ENCODE measurements at places on chromosomes 12 and 14.

DNA sequence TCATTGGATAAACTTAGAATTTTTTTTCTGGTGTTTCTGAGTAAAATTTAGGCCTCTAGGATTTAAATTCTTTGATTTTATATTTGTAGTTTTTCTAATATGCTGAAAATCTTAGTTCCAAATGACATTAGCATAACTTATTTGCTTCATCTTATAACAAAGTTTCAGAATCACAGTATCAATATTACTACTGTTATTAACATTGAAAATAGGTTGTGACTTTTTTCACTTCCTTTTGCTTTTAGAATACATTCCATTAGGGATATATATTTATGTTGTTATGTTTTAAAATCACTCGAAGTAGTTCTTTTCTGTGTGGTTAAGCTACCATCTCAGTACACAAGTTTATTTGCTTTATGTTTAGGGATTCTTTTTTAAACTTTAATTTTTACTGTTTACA is 12.8 kb downstream of the RAB3IP start:
- H3K36me3 ChIP-seq: peaks cover 10% of the 10 kb centered on the region
- no peak overlapping the region for H3K4me3 ChIP-seq
- peaks cover 2% of the 10 kb centered on the region for H3K4me1 ChIP-seq
- DNase-seq: no peak

DNA sequence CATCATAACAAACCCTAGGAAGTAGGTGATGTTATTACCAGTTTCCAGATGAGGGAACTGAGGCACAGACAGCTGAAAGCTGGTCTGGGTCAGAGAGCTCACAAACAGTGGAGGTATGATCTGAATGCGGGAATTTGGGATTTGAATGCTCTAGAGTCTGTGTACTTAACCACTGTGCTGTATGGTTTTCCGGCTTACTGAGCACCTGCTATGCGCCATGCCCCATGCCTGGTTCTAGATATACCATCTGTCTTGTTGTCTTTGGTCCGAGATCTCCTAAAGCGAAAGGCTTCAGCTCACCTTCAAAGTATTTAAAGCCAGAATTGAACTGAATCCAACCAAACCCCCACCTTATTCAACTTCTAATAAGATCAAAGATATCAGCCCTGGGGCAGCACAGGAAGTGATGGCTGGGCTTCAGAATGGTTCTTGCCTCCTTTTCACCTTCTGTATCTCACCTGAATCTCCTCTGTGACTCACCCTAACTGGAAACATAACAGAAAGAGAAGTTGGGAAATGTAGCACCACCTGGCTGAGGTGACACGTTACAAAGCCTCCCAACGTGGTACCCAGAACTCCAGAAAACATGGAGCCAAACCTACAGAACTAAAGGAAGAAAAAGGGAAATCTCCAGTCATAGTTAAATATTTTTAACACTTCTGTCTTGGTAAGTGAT is 54.3 kb downstream of the PRMT8 start:
- H3K36me3 ChIP-seq: no peaks in the 10 kb centered on the region
- H3K4me1 ChIP-seq: no peaks in the 10 kb centered on the region
- H3K4me3 ChIP-seq: no peak overlapping the region
- H3K27ac ChIP-seq: no peak overlapping the region
- H3K27me3 ChIP-seq: peaks cover 28% of the 10 kb centered on the region

GRCh38 chr14:71240866-71241520 is 333.7 kb downstream of the PCNX1 start:
- peaks cover 25% of the 10 kb centered on the region for H3K4me1 ChIP-seq
- no peak for DNase-seq
- H3K36me3 ChIP-seq: peaks cover 6% of the 10 kb centered on the region
- no peak overlapping the region for H3K27ac ChIP-seq
- H3K27me3 ChIP-seq: peaks cover 2% of the 10 kb centered on the region

DNA sequence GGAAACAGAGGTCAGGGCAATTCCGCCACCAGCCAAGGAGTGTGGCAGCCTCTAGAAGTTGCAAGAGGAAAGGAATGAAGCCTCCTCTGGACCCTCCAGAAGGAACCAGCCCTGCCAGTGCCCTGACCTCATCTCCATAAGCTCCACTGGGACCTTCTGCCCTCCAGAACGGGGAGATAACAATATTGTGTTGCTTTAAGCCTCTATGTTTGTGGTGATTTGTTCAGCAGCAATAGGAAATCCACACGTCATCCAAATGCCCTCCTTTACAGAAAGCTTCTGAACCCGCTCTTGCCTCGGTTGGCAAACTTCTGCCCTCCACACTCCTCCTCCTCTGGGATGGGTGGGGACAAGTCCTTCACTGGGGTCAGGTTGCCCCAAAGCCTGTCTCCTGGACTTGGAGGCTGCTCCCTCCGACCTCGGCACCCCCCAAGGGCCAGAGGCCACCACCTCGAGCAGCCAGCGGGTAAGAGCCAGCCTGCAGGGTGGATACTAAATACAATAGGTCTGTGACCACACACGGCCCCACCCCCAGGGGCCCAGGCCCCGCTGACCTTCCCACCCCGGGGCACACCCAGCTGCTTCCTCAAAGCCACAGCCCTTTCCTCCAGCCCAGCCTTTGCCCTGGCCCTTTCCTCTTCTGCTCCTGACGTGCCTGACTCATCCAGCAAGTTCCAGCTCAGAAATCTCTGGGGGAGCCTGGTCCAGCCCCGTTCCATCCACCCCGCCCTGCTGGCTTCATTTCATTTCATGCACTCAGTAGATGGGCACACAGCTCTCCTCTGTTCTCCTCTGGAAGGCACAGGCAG is 58.7 kb upstream of the NCOR2 start:
- no peaks in the 10 kb centered on the region for H3K4me1 ChIP-seq
- peaks cover 4% of the 10 kb centered on the region for H3K27me3 ChIP-seq
- no peak overlapping the region for H3K27ac ChIP-seq
